CD4-positive, alpha-beta T cell treated with Interleukin-4 for 4 hours (primary cell): ENCODE measurements at places on chromosomes 13 and 19.

GRCh38 chr19:46878613-46879375, 18.0 kb downstream of the ARHGAP35 start:
- no peak for DNase-seq

DNA sequence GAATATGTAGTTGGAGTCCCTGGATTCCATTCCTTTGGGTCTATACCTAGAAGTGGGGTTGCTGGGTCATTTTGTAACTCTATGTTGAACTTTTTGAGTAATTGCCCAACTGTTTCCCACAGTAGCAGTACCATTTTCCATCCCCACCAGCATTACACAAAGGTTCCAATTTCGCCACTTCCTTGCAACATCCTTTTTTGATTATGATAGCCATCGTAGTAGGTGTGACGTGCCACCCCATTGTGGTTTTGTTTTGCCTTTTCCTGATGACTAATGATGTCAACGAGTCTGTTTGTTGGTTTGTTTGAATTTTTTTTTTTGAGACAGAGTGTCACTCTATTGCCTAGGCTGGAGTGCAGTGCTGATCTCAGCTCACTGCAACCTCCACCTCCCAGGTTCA, 3.3 kb upstream of the PEX11G start:
- DNase-seq = peak; percentile 37

- DNase-seq = no peak
Observed at GRCh38 chr19:46115396-46116106, 8.9 kb downstream of the IGFL3 start.

- DNase-seq = no peak
Observed at GRCh38 chr19:7540761-7541474, 5.4 kb downstream of the PNPLA6 start.

- DNase-seq = no peak
Observed at GRCh38 chr13:22369090-22369489, 698.2 kb downstream of the FGF9 start.

- DNase-seq = no peak
Observed at GRCh38 chr13:28474491-28475134, 20.3 kb downstream of the FLT1 start.

DNA sequence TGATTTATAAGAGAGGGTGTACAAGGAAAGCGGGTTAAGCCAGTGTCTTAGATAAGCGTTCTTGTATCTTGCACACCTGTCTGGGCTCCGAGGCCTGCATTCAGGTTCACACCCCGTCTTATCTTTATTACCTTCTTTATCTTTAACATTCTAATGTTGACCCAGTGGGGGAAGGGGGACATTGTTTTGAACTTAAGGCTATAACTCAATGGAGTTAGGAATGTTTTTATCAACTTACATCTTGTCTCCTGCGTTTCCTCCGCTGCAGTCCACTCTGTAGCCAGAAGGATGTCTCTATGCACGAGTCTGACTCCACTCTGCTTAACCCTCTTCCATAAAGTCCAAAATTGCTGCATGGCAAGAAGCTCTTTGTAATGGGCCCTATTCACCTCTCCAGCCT, 71.2 kb downstream of the FGF9 start:
- DNase-seq = no peak

- DNase-seq = no peak
Observed at GRCh38 chr13:112741835-112742570, 52.2 kb downstream of the ATP11A start.

GRCh38 chr13:75305059-75305458, 176.9 kb downstream of the TBC1D4 start:
- no peak for DNase-seq

- DNase-seq = no peak
Observed at GRCh38 chr13:31803311-31803710, 64.0 kb downstream of the RXFP2 start.

DNA sequence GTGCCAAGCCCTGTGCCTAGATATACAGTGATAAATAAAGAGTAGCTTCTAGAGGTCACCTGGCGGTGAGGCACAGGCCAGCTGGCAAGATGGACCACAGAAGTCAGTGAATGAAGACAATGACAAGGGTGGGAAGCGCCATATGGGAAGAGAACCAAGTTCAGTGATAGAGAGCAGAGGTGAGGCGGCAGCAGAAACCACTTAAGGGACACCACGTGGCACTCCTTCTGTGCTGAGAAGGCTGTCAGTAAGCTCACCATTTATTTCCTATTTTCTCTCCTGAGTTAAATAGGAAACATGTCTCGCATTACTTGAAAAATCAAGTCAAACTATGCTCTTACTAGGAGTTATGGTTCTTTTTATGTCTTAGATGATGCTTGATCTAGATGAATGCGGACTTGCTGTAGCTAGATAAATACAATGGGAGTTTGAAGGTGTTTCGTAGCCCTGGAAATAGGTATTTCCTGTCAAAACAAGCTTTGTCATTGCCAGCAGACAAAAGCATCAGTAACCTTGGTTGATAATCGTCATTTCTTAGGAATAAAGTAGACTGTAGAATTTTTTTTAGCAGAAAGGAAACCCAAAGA, 17.8 kb downstream of the ALOX5AP start:
- DNase-seq = no peak

GRCh38 chr19:5214902-5215301, 125.7 kb downstream of the PTPRS start:
- DNase-seq = no peak

GRCh38 chr13:20505405-20506366, 20.0 kb downstream of the CRYL1 start:
- no peak for DNase-seq

DNA sequence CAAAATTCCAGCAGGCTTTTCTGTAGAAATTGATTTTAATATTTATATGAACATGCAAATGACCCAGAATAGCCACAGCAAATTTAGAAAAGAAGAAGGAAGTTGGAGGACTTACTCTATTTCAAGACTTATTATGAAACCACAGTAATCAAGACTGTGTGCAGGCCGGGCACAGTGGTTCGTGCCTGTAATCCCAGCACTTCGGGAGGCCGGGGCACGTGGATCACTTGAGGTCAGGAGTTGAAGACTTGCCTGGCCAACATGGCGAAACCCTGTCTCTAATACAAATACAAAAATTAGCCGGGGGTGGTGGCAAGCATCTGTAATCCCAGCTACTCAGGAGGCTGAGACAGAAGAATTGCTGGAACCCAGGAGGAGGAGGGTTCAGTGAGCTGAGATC, 6.0 kb upstream of the FFAR2 start:
- no peak for DNase-seq

DNA sequence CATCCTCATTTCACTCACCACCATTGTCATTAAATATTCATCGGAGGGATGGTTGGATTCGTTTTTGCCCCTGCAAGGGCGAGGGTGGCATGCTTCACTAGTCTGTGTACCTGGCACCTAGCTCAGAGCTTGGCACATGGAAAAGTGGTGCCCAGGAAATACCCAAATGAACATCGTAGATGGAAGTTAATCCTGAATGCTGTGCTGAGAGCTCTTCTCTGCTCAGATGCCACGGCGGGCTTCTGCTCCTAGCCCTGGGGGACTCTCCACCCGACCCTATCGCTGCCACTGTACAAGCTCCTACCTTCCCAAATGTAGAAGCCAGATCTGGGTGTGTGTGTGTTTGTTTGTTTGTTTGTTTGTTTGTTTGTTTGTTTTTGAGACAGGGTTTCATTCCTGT, 113.0 kb upstream of the ZNF507 start:
- no peak for DNase-seq

DNA sequence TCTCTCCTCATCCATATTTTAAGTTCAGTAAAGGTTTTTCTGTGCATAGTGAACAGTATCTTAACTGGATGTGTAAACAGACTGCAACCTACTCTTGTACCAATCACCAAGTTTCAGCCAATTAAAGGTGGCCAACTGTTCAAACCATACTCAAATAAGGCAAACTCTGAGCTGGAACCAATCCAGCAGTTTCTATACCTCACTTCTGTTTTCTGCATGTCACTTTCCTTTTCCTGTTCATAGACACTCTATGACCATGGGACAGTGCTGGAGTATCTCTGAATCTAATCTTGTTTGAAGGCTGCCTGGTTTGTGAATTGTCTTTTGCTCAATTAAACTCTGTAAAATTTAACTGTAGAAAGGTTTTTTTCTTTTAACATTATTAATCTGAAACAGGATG, 470.3 kb upstream of the SLITRK6 start:
- DNase-seq = no peak

- no peak for DNase-seq
Observed at GRCh38 chr13:79267560-79267959, 138.5 kb downstream of the RBM26 start.

DNA sequence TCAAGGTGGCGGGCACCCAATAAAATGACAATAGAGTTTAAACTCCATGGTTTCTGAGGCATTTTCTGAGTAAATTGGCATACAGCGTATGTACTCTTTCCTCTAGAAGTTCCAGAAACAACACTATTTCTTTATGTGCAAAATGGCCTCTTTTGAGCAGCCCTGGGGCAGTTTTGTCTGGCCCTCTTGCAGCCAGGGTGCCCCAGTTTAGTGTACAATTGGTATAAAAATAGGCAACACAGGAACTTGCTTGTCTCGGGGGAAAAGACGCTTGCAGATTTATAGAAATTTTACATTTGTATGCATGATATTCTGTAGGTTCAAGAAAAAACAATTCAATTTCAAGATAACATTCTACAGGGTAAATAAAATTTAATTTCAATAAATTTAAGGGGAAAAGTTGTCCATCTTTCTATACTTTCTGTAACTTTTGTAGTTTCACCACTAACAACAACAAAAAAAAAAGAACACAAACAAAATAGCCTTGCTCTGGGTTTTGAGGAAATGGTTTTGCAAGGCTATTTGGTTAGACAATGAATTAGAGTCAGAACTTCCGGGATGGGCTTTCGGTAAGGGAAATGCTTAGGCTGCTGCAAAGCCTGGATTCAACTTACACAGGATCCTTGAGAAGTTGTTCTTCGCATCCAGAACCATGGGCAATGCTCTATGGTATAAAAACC, 45.3 kb downstream of the LRCH1 start:
- DNase-seq = no peak

DNA sequence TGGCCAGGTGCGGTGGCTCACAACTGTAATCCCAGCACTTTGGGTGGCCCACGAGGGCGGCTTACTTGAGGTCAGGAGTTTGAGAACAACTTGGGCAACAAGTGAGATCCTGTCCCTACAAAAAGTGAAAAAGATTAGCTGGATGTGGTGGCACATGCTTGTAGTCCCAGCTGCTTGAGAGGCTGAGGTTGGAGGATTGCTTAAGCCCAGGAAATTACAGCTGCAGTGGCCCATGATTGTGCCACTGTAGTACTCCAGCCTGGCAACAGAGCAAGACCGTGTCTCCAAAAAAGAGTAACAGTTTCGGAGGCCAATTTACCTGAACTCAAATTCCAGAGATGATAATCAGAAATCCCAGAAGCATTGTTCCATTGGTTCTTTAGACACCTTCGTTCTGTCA, 4.4 kb downstream of the ZNF473 start:
- no peak for DNase-seq

DNA sequence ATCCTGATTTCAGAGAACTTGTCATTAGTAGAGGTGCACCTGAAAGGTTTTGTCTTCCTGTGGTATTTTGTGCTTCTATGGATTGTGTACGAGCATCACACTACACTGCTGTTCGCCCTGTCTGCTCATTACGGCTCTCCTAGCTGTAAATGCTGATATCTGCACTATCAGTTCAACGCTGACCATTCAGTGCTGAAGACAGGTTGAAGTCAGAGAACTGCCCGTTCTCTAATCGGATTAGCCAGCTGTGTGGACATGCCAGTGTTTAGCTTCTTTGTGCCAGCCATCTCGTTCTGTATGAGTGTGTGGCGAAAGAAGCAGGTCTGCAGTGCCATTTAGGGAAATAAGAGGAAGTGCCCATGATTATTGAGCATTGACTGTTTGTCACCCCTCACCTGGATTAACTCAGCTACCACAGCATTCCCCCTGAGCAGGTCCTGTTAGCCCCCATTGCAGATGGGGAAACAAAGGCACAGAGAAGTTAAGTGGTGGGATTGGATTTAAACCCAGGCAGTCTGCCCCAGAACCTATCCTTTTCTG, 21.6 kb upstream of the C1QTNF9 start:
- DNase-seq = no peak

- no peak for DNase-seq
Observed at GRCh38 chr19:16496613-16496983, 404 bp downstream of the C19orf44 start.

DNA sequence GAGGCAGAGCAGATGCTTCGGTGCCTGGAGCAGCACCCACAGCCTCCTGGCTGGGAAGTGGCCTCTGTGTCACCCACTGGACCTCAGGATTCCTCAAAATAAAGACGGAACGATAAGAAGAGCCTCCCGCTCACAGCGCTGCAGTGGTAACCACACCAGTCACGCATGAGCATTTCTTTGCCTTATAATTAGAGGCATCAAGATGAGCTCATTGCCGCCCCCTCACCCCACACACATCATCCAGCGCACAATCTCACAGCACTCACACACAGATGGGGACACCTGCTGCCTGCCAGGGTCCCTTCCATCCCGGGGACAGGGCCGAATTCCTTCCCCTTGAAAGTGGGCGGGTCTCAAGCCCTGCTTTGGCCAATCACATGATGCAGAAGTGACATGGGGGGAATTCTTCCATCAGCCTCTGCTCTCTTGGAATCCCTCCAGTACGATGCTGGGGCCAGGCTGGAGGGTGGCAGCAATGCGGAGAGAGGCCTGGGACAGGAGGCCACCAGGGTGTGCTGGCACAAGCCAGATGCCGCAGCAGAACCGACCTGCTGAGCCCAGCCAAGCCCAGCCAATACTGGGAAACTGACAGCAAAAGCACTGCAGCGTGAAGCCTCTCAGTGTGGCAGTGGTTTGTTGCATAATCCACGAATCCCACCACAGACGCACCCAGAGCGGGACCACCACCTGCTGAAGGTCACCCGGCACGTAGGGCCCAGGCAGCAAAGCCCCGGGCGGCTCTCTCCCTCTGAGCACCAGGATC, 16.0 kb downstream of the PIP5K1C start:
- DNase-seq = no peak

DNA sequence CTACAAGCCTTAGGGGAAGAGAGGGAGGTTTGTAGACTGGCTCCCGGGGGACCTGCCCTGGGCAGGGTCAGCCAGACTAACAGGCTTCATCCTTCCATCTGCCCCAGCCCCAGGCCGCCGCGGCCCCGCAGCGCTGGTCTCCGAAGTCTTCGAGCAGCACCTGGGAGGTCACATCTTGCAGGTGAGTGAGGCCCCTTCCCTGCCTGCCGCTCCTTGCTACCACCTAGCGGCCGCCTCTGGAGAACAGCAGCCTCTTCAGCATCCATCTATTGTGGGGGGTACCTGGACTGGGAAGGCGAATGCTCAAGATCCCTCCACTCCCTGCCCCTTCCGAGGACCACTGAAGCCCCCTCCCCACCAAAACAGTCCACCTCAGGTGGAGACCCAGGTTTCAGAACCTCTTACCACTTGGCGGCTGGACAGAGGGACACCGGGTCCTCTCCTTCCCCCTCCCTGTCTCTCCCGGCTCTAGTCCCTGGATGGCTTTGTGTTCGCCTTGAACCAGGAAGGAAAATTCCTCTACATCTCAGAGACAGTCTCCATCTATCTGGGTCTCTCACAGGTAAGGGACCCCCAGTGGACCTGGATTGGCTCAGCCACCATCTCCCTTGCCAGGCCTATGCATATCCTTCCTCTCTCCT, 12.7 kb downstream of the NPAS1 start:
- peak; percentile 65 for DNase-seq

GRCh38 chr19:43704002-43704705, 11.7 kb upstream of the IRGC start:
- no peak for DNase-seq

GRCh38 chr13:112194167-112194530, 127.2 kb downstream of the SOX1 start:
- DNase-seq = no peak

- DNase-seq = no peak
Observed at GRCh38 chr19:15640294-15640903, at the start of gene CYP4F3. Gene CYP4F3 (plus strand): TSS chr19:15640897. CDS start chr19:15641416, 519 bp downstream.
